ENCODE measurements at places on chromosomes 12 and 14. TPM values are rescaled to one million over a fixed set of nuclear protein-coding genes. Genes with fewer than 3 reads are reported as not detected.

P2RX2 gene
- polyA plus RNA-seq, result 12.0 TPM

SERPINA10 gene
- polyA plus RNA-seq, result 4.3 TPM

XPOT gene
- polyA plus RNA-seq, result 18.4 TPM

TMEM119 gene
- 2.2 TPM for polyA plus RNA-seq

KRAS gene
- polyA plus RNA-seq, result 6.4 TPM

CD27 gene
- polyA plus RNA-seq, result 0.30 TPM

HOXC4 gene
- polyA plus RNA-seq, result not detected

CLEC2A gene
- not detected for polyA plus RNA-seq

CCDC63 gene
- polyA plus RNA-seq, result not detected

PLEKHH1 gene
- 48.8 TPM for polyA plus RNA-seq

IFI27 gene
- polyA plus RNA-seq, result 61.4 TPM

MANSC1 gene
- polyA plus RNA-seq, result 7.0 TPM

PLEKHG3 gene
- polyA plus RNA-seq, result 33.8 TPM

FAR2 gene
- polyA plus RNA-seq, result 1.3 TPM

LMO3 gene
- 10.8 TPM for polyA plus RNA-seq

All from pancreas (tissue), 10 donors.